Stimulated activated CD4-positive, alpha-beta T cell treated with anti-CD3 and anti-CD28 coated beads, TNF-alpha, amount 100 ng/mL, for 48 hours (primary cell): ENCODE measurements at places on chromosomes 3 and 15.

GRCh38 chr3:119635719-119636118 is 24.7 kb downstream of the POPDC2 start:
- DNase-seq: no peak

- DNase-seq: no peak
Measured at GRCh38 chr3:57383838-57384237, 91.4 kb upstream of the ASB14 start.

DNA sequence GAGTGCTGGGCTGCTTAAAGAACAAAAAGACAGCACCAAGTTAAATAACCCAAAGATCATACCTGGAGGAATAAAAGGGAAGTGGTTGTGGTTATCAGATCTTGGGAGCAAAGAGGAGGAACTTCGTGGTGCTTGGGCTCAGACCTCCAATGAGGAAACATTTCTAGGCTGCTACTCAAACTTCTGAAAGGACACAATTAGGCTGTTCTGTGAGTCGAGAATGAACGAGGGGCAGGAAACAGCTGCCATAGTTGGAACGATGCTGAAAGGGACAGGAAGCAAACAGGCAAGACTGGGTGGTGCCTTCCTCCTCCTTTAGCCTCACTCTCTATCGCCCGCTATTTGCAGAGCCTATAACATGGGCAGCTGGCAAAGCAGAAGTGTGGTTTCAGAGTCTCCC is 276.3 kb upstream of the ARRDC4 start:
- DNase-seq: no peak

DNA sequence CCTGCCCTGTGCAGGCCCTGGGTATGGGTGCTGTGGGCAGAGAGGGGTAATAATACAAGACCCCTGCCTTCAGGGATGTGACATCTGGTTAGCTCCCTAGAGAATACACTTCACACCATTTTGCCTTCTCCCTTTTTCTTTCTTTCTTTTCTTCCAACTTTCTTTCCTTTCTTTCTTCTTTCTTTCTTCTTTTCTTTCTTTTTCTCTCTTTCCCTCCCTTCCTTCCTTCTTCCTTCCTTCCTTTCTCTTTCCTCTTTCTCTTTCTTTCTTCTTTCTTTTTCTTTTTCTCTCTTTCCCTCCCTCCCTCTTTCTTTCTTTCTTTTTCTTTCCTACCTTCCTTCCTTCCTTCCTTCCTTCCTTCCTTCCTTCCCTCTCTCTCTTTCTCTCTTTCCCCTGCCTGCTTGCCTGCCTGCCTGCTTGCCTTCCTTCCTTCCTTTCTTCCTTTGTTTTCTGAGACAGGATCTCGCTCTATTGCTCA is 68.4 kb upstream of the ABHD17C start:
- no peak for DNase-seq

DNA sequence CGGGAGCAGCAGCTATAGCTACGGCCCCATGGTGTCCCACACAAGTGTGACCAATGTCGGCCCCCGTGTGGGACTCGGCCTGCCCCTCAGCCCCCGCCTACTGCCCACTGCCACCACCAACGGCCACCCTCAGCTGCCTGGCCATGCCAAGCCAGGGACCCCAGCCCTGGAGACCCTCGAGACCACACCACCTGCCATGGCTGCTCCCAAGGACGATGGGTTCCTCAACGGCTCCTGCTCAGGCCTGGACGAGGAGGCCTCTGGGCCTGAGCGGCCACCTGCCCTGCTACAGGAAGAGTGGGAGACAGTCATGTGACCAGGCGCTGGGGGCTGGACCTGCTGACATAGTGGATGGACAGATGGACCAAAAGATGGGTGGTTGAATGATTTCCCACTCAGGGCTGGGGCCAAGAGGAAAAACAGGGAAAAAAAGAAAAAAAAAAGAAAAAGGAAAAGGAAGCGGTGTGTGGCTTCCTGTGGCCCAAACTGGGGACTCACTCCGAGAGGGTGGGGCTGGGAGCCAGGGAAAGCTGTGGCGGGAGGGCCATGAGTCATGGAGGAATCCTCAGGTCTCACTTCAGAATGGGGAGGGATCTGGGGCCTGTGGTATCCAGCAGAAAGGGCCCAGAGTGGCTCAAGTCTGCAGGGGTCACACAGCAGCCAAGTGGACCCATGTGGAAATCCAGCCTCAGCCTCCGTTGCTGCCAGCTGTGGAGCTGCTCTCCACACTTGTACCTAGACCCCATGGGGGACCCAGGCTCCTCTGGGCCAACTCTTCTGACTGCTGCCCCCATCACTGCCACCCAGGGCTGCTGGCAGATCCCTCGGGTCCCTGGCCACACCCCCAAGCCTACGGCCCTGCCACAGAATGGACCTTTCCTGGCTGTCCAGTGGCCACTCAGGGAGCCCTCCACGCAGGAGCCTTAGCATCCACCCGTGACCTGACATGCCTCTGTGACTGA is 26.1 kb downstream of the PTH1R start:
- DNase-seq: no peak

- peak; percentile 14 for DNase-seq
Measured at GRCh38 chr15:64507293-64507802, 47.0 kb downstream of the ZNF609 start.

- DNase-seq: no peak
Measured at GRCh38 chr3:58047826-58048225, 39.6 kb downstream of the FLNB start.

GRCh38 chr15:96462768-96463750 is 132.6 kb downstream of the NR2F2 start:
- DNase-seq: no peak

DNA sequence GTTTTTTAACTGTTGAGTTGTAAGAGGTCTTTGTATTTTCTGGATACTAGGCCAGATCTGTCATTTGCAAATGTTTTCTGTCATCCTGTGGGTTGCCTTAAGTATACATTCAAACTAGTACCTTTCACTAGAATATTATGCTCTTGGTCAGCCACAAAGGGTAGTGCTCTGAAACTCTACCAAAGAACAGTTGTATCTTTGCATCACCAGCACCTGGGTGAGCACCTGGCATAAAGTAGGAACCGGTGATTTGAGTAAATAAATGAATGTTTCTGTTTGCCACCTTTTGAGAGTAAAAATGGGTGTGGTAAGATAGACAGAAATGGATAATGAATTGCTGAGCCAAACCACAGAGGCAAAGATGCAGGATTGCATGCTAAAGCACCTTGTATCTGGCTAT is 98.7 kb downstream of the SLCO3A1 start:
- no peak for DNase-seq

DNA sequence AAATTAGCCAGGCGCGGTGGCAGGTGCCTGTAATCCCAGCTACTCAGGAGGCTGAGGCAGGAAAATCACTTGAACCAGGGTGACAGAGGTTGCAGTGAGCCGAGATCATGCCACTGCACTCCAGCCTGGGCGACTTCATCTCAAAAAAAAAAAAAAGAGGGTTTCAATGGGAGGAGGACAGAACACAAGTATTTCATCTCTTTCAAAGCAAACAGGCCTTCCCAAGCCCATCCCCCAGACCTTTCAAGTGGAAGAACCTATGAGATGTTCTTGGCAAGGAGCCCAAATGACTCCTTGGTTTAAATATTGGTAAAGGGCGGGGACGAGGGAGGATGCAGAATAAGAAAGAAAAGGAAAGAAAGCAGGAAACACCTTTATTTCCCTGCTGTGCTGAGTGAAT is 62.2 kb upstream of the MCF2L2 start:
- DNase-seq: no peak

- no peak for DNase-seq
Measured at GRCh38 chr3:170056710-170057454, 19.1 kb downstream of the GPR160 start.

DNA sequence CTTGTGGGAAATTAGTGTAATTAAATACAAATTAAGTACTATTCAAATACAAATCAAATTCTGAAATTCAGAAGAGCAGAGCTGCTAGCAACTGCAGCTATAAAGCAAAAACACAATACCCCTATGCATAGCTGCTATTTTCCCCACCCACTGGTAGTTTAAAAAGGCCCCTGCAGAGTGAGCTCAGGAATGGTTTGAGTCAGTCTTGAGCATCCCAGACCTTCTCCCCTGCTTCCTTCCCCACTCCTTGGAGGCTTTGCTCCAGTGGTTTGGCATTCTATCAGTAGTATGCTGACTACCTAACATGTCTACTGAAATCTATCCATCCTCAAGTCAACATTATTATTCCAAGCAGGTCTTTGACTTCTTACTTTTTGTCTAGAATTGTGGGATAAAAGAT is 53.0 kb downstream of the EFHB start:
- no peak for DNase-seq

DNA sequence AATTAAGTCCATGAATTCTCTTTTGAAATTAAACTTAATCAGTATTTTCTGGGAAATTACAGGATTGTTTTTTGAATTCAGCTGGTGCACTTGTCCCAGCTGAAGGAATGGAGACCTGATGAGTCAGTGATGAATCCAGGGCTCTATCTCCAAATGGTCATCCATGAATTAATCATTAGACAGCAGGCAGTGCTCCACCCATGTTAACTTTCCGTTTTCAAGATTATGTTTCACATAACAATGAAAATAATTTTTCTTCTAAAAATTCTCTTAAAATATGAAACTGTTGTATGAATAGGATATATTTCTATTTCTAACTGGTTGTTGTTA is 13.9 kb upstream of the PAQR9 start:
- no peak for DNase-seq

DNA sequence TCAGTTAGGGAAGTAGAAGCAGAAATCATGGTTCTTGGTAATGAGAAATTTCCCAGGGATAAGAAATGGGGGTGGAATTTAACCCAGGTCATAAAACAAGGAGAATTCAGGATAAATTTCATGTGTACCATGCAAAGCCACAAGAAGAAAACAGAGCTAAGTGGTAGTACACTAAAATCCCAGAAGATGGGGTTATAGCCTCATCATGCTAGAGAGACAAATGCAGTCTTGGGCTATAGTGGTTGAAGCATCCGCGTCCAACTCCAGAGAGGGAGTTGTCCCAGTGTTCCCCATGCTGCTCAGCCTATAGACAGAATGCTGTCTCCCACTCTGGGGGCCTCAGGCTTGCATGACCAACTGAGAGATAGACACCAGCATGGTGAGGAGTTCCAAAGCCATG is 36.2 kb upstream of the CLRN1 start:
- DNase-seq: no peak

DNA sequence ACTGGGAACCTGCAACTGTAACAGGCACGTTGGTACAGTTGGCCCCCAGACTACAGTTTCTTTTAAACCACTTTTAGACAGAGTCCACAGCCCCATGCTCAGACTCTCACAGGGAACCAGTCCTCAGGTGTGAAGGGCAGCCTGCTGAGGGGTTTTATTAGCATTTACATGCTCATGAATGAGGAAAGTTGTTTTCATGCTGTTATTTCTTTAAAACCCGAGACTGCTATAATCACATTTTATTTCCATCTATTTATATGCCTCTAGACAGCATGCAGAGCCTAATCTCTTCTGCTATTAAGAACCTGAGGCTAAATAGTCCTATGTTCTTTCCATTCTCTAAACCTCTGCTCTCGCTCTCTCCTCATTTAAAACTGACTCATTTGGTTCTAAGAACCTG is 26.3 kb upstream of the FSIP1 start:
- DNase-seq: no peak

- DNase-seq: no peak
Measured at GRCh38 chr15:57485869-57486268, 105.8 kb upstream of the MYZAP start.

- DNase-seq: no peak
Measured at GRCh38 chr3:194148383-194148782, 12.4 kb downstream of the HES1 start.

DNA sequence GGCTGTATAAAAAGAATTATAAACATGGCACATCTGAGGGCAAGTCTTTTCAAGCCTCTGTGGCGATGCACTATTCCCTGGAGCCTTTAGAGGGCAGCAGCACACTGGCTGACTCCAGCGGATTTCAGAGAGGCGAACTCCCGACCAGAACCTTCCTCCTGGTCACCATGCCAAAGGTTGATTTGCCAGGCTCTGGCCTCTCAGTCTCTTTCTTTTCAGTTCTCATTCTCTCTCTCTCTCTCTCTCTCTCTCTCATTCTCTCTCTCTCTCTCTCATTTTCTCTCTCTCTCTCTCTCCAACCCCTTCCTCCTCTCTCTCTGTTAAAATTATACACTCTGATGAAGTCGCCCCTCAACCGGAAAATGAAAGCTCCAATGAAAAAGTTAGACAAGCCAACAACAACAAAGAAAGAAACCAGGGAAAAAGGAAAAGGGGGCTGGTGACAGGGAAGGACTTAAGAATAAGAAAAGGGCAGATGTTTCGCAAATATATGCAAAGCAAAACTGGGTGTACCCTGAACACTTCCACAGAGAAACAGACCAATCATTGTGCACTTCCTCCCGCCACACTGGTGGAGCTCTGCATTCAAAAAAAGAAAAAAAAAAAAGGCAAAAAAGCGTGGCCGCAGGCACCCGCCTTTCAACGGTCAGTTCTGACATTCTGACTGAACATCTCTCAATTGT is 90.2 kb downstream of the TIGIT start:
- peak; percentile 52 for DNase-seq

- no peak for DNase-seq
Measured at GRCh38 chr3:197835509-197835908, 44.5 kb downstream of the LRCH3 start.

DNA sequence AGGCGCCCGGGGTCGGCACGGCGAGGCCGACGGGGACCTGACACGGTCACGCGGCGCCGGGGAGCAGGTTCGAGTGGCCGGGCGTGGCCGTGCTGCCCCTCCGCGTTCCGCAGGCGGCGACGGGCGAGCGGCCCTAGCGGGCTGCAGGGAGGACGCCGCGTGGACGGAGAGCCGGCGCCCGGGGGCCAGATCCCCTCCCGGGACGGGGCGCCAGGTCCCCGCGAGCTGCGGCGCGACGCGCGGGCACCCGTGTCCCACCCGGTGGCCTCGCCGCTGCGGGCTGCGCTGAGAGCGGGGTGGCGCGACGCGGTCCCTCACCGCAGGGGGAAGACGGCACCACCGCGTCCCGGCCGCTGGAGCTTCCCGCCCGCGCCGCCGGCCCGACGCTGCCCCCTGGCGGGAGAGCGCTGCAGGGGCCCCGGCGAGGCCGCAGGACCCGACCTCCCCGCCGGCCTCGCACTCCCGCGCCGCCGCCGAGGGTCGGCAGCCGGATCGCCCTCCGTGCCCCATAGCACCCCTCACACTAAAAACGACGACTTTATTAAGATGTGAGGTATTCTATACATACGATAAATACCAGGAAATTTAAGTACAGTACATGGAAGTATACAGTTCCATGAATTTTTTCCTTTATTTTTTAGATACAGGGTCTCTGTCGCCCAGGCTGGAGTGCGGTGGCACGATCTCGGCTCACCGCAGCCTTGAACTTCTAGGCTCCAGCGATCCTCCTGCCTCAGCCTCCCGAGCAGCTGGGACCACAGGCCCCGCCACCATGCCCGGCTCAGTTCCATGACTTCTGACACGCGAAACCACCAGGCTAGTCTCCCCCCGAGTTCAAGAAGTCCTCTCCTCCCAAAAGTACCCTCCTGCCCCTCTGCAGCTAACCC is 1.3 kb upstream of the PIGZ start:
- DNase-seq: peak; percentile 72

DNA sequence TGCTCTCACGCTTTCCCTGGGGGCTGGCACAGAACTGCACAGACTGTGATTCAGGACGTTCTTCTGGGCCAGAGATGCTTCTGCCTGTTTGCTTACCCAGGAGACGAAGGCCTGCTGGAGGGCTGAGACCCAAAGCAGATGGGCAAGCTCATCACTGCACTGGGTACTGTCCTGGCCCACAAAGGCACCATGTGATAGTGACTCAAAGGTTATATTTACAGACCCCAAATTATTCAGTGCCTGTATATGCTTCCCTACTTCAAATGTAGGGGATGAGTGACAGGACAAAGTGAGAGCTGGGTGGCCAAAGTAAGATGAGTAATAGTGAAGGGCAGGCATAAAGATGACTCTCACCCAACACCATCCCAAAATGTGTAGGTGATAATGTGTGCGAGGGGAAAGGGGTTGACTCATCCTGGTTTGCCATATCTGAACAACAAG is 127.4 kb downstream of the WDR76 start:
- no peak for DNase-seq
